ENCODE measurements at places on chromosomes 1 and 21. TPM values are rescaled to one million over a fixed set of nuclear protein-coding genes. Genes with fewer than 3 reads are reported as not detected.

The FCAMR gene
- not detected for total RNA-seq

The TAL1 gene
- under 0.01 TPM for total RNA-seq

The RAB13 gene
- 112 TPM for total RNA-seq

The PDPN gene
- total RNA-seq, result 4.5 TPM

The C1orf185 gene
- total RNA-seq, result not detected

The AADACL3 gene
- total RNA-seq, result not detected

The HDGF gene
- 251 TPM for total RNA-seq

The GSTM5 gene
- 6.4 TPM for total RNA-seq

The INSRR gene
- not detected for total RNA-seq

The C1orf105 gene
- not detected for total RNA-seq

The DNAI4 gene
- 5.4 TPM for total RNA-seq

The PRR9 gene
- not detected for total RNA-seq

The GRIK3 gene
- not detected for total RNA-seq

The CYP4A22 gene
- not detected for total RNA-seq

The PALMD gene
- 2.0 TPM for total RNA-seq

The LPGAT1 gene
- total RNA-seq, result 46.8 TPM

Data from smooth muscle cell of trachea (primary cell).